Activated T-cell treated with anti-CD3 and anti-CD28 coated beads, Interleukin-2, amount 50 U/mL, for 72 hours (primary cell): ENCODE measurements at places on chromosomes 12 and 14.

DNA sequence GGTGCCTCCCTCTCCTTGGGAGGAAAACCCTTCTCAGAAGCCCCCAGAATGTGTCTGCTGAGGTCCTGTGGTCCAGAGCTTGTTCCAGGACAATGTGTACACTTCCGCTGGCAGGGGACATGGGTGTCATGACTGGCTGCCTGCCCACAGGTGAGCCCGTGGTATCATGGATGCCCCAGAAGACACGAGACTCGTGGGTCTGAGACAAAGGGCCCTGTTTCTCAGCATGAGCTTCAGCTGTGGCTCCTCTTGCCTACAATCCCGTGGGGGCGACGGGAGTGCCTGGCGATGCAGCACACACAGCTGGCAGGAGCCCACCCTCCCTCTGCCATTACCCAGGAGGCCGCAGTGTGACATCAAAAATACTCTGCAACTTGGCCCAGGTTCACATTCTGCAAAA lies 7.0 kb downstream of the TMEM121 start:
- DNase-seq, result no peak

DNA sequence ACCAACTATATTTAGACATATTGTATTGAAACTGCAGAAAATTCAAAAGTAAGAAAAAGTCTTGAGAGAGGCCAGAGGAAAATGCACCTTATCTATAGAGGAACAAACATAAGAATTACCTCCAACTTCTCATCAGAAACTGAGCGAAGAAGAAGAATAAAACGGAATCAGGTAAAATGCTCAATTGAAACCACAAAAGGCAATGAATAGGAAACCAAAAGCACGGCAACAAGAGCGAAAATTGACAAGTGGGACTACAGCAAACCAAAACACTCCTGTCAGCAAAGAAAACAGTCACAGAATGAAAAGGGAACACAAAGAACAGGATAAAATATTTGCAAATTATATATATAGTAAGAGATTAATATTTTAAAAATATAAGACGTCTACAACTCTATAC lies 61.9 kb upstream of the PARP11 start:
- no peak for DNase-seq

GRCh38 chr14:86838363-86838762 lies 1154.6 kb downstream of the GALC start:
- DNase-seq, result no peak

DNA sequence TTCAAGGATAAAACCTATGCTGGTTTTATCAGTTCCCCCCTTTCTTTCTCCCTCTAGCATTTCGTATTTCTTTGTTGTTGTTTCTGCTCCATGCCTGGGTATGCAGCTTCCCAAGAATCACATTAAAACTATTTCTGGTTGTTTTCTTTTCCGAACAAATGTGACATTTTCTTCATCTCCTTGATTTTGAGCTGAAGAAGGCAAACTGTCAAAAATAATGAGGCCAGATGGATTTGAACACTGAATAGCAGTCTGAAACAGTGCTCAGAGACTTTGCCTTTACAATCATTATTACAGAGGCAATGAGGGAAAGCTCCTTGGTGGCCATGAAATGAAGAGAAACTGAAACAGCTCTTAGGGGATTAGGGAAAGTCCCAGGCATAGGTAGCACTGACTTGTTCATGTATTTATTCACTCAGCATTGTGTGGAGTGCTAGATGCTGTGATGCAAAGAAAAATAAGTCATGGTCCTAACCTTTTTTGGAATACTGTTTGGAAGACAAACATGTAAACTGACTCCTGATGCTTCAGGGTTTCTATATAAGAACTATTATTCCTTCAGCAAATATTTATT lies 319.5 kb downstream of the FUT8 start:
- peak; percentile 7 for DNase-seq

DNA sequence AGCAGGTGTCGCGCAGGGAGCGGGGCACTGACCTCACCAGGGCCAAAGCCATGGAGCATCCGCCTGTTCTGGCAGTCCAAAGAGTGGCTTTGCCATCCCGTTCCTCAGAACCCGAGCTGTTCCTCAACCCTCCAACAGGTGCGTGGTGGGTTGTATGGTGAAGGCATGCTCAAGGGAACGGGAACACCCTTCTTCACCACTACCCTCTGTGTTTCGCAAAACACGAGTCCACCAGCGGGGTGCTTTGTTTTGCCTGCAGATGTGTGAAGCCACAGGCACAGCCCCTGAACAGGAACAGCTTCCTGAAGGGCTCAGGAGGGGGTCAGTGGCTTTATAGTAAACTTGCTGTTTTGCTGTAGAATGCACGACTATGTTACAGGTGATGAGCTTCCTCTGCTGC lies 52.7 kb downstream of the SMOC1 start:
- DNase-seq, result no peak
